ENCODE measurements at places on chromosomes 7 and 10.

- no peak for DNase-seq
These were observed 126.5 kb downstream of the DOCK4 start for GRCh38 chr7:112079673-112080072.

DNA sequence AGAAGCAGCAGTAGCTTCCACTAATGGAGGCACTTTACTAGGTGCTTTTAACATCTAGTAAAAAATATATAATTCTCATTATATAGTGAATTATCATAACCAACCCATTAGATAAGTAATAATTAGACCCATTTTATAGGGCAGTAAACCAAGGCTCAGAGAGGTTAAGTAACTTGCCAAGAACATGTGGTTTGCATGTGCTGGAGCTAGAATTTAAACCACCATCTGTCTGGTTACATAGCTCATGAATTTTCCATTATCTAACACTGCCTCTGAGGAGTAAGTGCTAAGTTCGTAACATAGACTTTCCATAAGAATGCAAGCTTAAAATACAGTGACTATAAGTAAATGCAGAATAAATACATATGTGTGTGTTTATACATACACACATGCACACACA is 41.9 kb downstream of the CREB3L2 start:
- no peak for DNase-seq

DNA sequence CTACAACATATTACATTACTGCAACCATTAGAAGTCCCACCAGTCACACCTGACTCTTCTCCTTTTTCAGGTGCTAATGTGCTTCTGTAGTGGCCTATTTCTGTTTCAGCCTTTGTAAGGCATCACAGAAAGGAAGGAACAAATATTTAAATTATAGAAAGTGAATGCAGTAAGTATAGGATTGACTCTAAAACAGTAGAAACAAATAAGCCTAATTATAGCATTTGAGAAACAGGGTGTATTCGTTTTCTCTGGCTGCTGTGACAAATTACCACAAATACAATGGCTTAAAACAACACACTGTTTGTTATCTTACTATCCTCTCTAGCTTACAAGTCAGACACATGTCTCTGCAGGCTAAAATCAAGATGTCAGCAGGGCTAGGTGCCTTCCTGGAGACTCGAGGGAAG is 69.4 kb downstream of the CCSER2 start:
- DNase-seq = no peak

DNA sequence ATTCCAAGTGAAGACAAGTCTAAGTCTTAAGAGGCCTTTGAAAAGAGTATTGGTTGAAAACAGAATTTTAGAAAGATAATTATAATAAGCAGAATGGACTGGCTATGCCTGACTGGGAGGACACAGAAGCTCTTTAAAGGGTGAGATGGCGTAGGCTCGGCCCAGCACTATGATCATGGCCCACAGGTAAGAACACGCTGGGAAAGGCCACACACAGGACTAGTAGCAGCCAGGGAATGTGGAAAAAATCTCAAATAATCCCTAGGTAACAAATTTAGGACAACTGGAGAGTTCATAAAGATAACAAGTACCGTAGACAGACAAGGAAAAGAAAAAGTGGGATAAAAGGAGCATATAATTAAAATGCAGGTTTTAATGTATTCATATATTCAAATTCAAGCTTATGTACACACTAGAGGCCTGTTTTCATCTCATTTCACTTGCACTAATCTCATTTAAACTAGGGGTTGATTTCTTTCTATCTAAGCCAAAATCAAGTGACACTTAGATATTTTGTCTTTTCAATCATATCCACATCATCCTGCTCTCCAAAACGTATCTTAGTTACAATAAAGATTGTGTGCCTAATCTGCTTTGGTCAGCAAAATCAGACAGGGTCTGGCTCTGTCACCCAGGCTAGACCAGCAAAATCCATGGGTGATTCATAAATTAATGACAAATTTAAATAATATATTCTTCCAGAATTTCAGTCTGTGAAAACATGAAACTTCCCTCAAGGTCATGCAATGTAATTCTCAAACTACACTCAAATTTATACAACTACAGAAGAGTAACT is 53.0 kb downstream of the EZH2 start:
- DNase-seq = no peak

DNA sequence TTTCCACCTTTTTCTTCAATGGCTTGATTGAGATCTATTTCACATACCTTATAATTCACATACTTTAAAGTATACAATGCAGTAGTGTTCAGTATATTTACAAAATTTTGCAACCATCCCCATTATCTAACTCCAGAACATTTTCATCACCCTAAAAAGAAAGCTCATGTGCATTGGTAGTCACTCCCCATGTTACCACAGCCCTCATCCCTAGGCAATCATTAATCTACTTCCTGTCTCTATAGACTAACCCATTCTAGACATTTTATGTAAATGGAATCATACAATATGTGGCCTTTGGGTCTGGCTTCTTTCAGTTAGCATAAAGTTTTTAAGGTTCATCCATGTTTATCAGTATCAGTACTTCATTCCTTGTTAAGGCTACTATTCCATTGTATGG is 214.2 kb downstream of the WDR11 start:
- no peak for DNase-seq

DNA sequence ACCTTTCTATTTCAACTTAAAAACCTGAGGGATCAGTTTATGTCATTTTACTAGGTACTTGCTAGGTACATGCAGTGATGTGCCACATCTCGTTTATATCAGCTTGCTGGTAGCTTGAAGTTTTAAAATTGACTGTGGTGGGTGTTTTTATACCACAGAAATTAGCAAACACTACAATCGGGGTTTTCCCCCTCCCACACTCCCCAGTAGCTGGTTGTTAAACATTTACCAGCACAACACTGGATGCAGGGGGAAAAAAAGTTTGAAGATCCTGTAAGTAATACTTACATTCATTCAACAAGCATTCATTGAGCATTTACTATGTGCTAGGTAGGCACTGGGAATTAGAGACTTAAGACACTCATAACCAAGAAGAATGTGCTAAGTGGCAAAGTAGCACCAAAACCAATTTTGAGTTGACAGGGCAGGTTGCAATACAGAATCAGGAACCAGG is 32.6 kb downstream of the USP6NL start:
- DNase-seq = no peak

DNA sequence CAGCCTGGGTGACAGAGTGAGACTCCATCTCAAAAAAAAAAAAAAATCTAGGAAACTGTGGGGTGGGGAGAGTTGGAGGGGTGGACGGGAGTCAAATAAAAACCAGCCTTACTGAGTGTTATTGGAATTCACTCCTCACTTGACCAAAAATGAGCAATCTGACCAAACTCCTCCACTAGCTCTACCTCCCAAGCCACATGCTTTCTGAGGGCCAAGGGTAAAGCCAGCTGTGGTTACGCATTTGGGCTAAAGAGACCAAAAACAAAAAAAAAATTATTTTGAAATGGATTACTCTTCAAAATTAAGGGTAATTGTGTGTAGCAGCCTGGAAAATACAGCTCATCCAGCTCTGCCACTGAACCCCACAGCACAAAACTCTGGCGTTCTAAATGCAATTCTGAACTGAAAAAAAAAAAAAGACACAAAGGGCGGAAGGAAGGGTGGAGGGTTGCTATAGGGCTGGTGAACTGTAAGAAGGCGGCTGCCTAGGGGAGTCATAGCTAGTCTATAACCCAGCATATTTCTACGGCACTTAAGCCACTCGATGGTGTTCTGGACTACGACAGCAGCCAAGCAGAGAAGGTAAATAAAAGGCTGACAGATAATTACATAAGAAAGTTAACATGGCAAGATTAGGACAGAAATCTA is 7.8 kb downstream of the ELMO1 start:
- peak; percentile 45 for DNase-seq

GRCh38 chr10:131735577-131735976 is 165.2 kb upstream of the PPP2R2D start:
- no peak for DNase-seq

- DNase-seq = no peak
These were observed 10.3 kb downstream of the PRF1 start for GRCh38 chr10:70592186-70592735.

DNA sequence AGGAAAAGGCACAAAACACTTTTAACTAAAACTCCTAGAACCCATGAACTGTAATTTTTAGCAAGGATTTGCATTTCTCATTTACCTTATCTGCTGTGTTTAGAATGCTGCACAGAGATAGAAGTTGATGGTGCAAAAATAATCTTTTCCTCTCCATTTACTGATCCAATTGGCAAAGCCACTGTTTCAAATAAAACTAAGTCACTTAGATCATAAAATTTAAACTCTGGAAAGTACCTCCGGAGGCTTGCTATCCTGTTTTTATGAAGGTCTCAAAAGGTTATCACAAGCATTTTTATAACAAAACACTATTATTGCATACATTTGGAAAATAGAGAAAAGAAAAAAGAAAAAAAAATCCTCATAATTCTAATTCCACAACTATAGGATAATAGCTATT is 7.6 kb downstream of the CPA2 start:
- no peak for DNase-seq

DNA sequence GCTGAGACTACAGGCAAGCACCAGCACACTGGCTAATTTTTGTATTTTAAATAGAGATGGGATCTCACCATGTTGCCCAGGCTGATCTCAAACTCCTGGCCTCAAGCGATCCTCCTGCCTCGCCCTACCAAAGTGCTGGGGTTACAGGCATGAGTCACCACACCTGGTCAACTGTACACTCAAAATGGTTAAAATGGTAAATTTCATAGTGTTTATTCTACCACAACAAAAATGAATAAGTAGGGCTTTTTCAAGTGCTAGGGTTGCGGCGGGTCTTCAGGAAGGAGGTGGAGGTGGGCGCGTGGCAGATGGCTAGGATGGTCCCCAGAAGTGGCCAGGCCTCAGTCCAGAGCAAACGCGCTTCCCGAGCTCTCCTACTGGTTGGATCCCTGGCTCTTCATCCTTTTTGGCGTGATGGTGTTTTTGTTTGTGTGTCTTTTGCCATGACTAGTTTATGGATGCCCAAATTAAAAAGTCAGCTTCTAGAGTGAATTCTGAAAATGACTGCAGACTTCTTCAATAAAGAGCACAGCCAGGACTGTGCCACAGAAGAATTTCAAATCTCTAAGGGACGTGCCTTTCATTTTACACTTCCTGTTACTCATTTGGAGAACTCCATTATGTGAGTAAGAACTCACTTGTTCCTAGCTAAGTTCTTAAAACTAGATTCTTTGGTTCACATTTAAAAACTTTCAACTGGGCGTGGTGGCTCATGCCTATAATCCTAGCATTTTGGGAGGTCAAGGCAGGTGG is 73.9 kb downstream of the TMEM130 start:
- no peak for DNase-seq
